GM13977 (cell line): ENCODE measurements at places on chromosomes 6 and 20.

GRCh38 chr6:163733061-163733460 is 318.5 kb downstream of the QKI start:
- no peak for DNase-seq

GRCh38 chr6:56387621-56388414 is 140.4 kb upstream of the COL21A1 start:
- no peak for DNase-seq

GRCh38 chr6:21441386-21441785 is 152.2 kb upstream of the SOX4 start:
- no peak for DNase-seq

GRCh38 chr20:24721891-24722568 is 227.0 kb upstream of the CST7 start:
- no peak for DNase-seq

GRCh38 chr6:18215436-18215835 is 48.9 kb downstream of the DEK start:
- no peak for DNase-seq

GRCh38 chr6:108594640-108595039 is 33.9 kb downstream of the FOXO3 start:
- no peak for DNase-seq

- no peak for DNase-seq
Measured at GRCh38 chr20:62727584-62728027, 19.0 kb downstream of the NTSR1 start.

DNA sequence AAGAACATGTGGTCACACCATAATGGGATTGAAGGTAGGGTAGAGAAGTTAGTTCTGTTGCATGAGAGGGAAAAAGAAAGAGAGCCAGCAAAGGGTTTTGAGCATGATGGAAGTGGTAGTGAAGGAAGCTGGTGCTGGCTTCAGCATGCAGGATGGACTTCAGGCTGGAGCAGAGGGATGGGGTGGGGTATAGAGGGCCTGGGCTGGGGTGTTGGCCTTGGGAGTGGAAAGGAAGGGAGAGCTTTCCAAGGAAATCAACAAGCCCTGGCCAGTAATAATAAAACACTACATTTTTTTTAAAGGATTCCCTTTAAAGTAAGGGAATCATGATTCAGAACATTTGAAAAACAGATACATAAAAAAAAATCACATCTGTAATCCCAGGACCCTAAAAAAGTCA is 61.2 kb downstream of the LAMA4 start:
- no peak for DNase-seq

DNA sequence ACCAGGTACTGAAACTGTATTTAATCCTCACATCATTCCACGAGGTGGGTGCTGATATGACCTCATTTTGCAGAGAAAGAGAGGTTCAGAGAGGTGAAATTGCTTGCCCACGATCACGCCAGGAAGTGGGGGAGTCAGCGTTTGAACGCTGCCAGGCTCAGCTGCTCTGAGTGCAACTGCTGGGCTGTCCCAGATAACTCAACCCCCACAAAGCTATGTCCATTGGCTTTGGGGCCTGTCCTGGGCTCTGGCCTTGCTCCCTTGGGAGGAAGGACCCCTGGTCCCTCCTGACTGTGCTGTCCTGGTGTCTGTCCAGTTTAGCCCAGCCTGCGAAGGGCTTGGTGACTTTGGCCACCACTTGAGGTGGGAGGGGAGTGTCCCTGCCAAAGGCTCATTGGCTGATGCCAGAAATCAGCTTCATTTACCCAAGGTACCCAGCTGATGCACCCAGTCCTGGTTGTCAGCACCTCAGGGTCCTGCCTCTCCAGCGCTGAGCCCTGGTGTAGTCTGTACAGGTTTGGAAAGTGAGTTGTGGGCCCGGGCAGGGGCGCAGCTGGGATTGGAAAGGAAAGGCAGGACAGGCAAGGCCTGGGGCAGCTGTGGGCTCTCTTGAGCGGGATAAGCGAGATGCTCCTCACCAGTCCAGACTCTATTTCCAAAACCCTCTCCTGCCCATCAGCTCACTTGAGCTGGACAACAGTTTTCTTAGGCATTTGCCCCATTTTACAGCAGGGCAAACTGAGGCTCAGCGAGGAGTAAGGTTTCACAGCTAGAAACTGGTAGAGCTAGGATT is 38.5 kb downstream of the SUN5 start:
- peak; percentile 2 for DNase-seq

GRCh38 chr6:139133262-139134063 is 1.4 kb upstream of the HECA start:
- DNase-seq = no peak

- no peak for DNase-seq
Measured at GRCh38 chr6:124434421-124434820, 527.8 kb upstream of the RNF217 start.

DNA sequence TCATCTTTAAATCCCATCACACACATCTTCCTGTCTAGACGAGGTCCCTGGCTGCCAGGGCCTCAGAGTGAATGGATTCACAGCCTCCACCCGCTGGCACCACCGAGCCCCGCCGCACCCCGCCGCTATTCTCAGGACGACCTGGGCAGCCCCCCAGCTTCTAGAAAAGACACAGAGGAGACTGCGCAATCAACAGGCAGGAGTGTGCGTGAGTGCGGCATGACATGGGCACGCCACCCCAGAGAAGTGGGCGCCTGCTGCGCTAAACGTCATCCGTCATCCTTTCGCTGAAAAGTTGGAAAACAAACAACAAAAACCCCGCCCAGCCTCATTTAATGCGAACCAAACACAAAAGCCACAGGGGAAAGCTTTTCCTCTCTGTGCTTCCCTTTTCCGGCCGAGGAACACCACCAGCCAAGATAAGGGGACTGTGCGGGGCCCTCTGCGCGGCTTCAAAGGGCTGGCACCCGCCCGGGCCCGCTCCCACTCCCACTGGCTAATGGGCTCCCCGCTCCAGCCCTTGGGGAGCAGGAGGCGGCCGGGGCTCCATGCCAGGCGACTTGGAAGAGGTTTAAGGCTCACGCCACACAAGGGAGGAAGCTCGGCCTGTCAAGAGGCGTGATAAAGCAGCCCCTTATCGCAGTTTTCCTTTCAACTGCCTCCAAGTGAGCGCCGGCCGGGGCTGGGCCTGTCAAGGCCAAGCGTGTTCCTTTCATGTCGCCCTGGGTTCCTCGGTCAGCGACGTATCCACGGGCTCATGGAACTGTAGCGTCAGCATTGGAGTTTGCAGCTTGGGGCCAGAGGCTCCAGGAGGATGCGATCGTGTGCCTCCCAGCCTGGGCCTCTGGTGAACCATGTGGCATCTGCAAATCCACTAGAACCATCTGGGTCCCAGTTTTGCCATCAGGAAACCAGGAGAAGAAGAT is 50.1 kb downstream of the NFATC2 start:
- no peak for DNase-seq
